ENCODE measurements at places on chromosomes 1 and 21. TPM values are rescaled to one million over a fixed set of nuclear protein-coding genes. Genes with fewer than 3 reads are reported as not detected.

Gene F11R
- polyA plus RNA-seq: 7.3 TPM

Gene LCE3D
- polyA plus RNA-seq: not detected

Gene RBP7
- polyA plus RNA-seq: not detected

Gene SLC25A34
- polyA plus RNA-seq: 5.4 TPM

Gene USP16
- polyA plus RNA-seq: 33.1 TPM

Gene ATXN7L2
- polyA plus RNA-seq: 14.3 TPM

Gene YY1AP1
- 44.0 TPM for polyA plus RNA-seq

Gene SLC9C2
- 0.31 TPM for polyA plus RNA-seq

Gene DVL1
- polyA plus RNA-seq: 100 TPM

Gene SPRR3
- polyA plus RNA-seq: not detected

Gene CFHR5
- polyA plus RNA-seq: not detected

Gene HMCN1
- 0.02 TPM for polyA plus RNA-seq

Gene MAP10
- 1.1 TPM for polyA plus RNA-seq

Gene USP24
- polyA plus RNA-seq: 29.5 TPM

Gene AMY1A
- polyA plus RNA-seq: not detected

Gene LRRC8C
- 0.78 TPM for polyA plus RNA-seq

Gene UBXN10
- 0.82 TPM for polyA plus RNA-seq

Gene TCHHL1
- not detected for polyA plus RNA-seq

Gene NFIA
- 0.47 TPM for polyA plus RNA-seq

Gene HSPA6
- 2.6 TPM for polyA plus RNA-seq

Gene SIM2
- not detected for polyA plus RNA-seq

Gene SGIP1
- 50.4 TPM for polyA plus RNA-seq

Gene OR2M3
- not detected for polyA plus RNA-seq

Gene SPTA1
- not detected for polyA plus RNA-seq

Gene DPT
- not detected for polyA plus RNA-seq

Gene C1orf226
- 10.2 TPM for polyA plus RNA-seq

Gene ZBTB8B
- polyA plus RNA-seq: 5.0 TPM

Gene RHCE
- 1.7 TPM for polyA plus RNA-seq

Gene SPRR2A
- not detected for polyA plus RNA-seq

Gene PRAMEF26
- not detected for polyA plus RNA-seq

Gene NPR1
- polyA plus RNA-seq: 0.18 TPM

Gene OR2L13
- not detected for polyA plus RNA-seq

Gene SHCBP1L
- polyA plus RNA-seq: not detected

Gene CFHR1
- not detected for polyA plus RNA-seq

Gene ETV3L
- not detected for polyA plus RNA-seq

Gene SLC22A15
- polyA plus RNA-seq: 1.7 TPM

Gene NPHS2
- polyA plus RNA-seq: not detected

Gene TRAF3IP3
- not detected for polyA plus RNA-seq

Gene LCA5L
- polyA plus RNA-seq: 1.1 TPM

Gene KIAA1614
- 1.4 TPM for polyA plus RNA-seq

Gene TMCC2
- polyA plus RNA-seq: 32.2 TPM

Gene SPATA46
- not detected for polyA plus RNA-seq

Gene VSIG8
- polyA plus RNA-seq: 0.37 TPM

Gene LENEP
- 3.9 TPM for polyA plus RNA-seq

Gene DCDC2B
- polyA plus RNA-seq: not detected

Gene CRABP2
- 3.4 TPM for polyA plus RNA-seq
